ENCODE measurements at places on chromosomes 13 and 19. TPM values are rescaled to one million over a fixed set of nuclear protein-coding genes. Genes with fewer than 3 reads are reported as not detected.

- DNase-seq: no peak
These were observed 46.0 kb downstream of the ATP11A start for GRCh38 chr13:112735791-112736190.

ZFP30 gene
- 7.8 TPM for total RNA-seq

GRCh38 chr19:54906819-54907218 lies 871 bp downstream of the NCR1 start:
- no peak for DNase-seq

FSD1 gene
- 21.0 TPM for total RNA-seq

CCL25 gene
- total RNA-seq: 1.2 TPM

DNA sequence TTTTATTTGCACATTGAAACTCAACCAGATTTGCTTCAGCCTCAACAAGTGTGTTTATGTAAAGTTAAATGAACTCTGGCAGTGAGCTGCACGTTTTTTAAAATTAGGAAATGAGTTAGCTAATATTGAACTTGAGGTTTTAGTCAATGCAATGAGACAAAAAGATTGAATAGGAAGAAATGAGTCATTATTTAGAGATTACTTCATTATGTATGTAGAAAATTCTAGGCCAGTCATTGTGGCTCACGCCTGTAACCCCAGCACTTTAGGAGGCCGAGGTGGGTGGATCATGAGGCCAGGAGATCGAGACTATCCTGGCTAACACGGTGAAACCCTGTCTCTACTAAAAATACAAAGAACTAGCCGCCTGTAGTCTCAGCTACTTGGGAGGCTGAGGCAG lies 22.8 kb upstream of the CD70 start:
- DNase-seq: peak; percentile 29

- DNase-seq: no peak
These were observed 193.8 kb downstream of the FOXO1 start for GRCh38 chr13:40472427-40473220.

- DNase-seq: no peak
These were observed 15.1 kb downstream of the CPAMD8 start for GRCh38 chr19:17011485-17011884.

GRCh38 chr13:67147342-67148133 lies 82.6 kb downstream of the PCDH9 start:
- no peak for DNase-seq

- no peak for DNase-seq
These were observed 4.0 kb downstream of the GPX4 start for GRCh38 chr19:1107661-1108261.

DNA sequence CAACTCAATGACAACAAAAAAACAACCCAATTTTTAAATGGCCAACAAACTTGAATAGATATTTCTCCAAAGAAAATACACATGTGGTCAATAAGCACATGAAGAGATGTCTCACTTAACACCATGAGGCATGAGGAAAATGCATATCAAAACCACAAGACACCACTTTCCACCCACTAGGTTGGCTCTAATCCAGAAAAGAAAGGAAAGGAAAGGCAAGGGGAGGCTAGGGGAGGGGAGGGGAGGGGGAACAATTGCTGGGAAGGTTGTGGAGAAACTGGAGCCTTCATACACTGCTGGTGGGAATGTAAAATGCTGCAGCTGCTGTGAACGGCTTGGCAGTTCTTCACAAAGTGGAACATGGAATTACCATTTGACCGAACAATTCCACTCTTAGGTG lies 854.3 kb downstream of the UQCRFS1 start:
- no peak for DNase-seq

RNF113B gene
- not detected for total RNA-seq

GRCh38 chr19:10352764-10353671 lies 13.6 kb upstream of the ICAM3 start:
- no peak for DNase-seq

- no peak for DNase-seq
These were observed 17.0 kb upstream of the PRR20A start for GRCh38 chr13:57123681-57124080.

ZNF285 gene
- total RNA-seq: 1.8 TPM
